ENCODE measurements at places on chromosomes 2 and 18.
A peak's percentile ranks its signal among the peaks of the same experiment; 100 is the strongest.

- DNase-seq, result no peak
These were observed 252.0 kb upstream of the MYT1L start for GRCh38 chr2:2582998-2583545.

- no peak for DNase-seq
These were observed 211.1 kb downstream of the HDAC4 start for GRCh38 chr2:239189711-239190131.

DNA sequence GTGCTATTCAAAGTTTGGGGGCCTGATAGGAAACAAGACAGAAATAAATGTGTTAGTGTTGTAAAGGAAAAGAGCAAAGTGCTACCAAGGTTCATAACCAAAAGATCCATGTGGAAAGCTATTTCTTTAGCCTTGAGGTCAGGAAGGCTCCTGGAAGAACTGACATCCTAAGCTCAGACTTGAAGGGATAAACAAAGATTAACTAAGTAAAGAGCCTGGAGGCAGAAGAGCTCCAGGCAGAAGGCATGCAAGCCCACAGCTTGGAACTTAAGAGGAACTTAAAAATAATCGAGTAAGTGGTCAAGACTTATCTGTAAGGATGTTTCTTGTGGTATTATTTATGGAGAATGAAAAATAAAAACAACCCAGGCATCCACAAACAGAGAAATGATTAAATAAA, 245.0 kb upstream of the MGAT5 start:
- DNase-seq, result no peak

- DNase-seq, result peak; percentile 66
These were observed 5.5 kb downstream of the NHEJ1 start for GRCh38 chr2:219155054-219155644.

DNA sequence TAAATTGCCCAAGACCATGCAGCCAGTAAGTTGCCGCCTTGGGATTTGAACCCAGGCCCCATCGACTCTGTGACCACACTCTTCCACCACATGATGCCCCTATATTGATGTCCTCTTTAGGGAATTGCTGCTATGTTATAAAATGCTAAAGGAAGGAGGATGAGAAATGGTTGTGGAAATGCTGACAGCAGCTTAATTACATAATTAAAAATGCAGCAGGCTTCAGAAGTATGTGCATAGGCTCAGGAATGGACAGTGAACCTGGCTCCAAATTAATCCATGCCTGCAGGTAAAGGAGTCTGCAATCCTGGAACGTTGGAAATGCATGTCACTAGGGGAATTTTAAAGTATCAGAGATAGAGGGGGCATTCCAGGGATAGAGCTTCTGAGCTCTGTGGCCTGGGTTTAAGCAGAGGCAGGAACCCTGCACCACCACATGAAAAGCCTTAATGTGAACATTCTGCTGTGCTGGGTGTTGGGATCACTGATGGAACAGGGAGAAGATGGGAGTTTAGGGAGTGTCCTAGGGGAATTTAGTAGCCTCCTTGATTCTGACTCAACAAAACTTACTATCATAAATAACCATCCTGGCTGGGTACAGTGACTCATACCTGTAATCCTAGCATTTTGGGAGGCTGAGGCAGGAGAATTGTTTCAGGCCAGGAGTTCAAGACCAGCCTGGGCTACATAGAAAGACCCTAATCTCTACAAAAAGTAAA, 76.1 kb upstream of the CCDC85A start:
- DNase-seq, result no peak

- no peak for DNase-seq
These were observed 550.7 kb downstream of the RIT2 start for GRCh38 chr18:42564761-42565160.
